ENCODE measurements at places on chromosomes 7 and 10.
A peak's percentile ranks its signal among the peaks of the same experiment; 100 is the strongest.

DNA sequence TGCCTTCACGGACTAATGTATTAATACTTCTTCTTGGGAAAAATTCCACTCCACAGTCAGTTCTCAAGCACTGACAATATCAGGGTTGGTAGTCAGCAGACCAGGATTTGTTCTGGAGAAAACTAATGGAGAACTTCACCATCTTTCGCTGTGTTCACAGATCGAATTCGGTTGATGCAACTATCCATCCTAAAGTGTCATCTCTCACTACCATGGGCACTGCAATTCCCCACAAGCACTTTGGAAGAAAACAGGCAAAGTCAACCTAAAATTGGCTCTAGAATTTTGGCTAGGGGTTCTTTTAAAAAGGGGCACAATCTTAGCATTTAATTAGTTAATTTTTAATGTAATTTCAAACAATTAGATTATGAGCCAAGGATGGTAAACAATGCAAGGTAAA, 164.4 kb downstream of the HGF start:
- no peak for DNase-seq

DNA sequence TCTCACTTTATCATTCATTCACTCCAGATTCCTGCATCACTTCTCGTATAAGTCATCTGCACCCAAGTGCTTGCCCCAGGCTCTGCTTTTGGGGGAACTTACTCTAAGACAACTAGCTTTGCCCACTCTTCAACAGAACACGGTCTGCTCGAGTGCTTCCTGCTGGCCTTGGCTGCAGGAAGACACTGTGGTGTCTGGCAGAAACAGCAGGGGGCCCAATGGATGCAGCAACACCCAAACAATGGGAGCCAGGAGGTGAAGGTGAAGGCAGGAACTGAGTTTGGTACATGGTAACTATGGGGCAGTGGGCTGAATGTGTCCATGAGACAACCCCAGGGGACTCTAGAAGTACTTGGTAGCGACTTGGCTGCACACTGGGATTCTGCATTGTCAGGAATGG, 344.0 kb downstream of the REEP3 start:
- no peak for DNase-seq

DNA sequence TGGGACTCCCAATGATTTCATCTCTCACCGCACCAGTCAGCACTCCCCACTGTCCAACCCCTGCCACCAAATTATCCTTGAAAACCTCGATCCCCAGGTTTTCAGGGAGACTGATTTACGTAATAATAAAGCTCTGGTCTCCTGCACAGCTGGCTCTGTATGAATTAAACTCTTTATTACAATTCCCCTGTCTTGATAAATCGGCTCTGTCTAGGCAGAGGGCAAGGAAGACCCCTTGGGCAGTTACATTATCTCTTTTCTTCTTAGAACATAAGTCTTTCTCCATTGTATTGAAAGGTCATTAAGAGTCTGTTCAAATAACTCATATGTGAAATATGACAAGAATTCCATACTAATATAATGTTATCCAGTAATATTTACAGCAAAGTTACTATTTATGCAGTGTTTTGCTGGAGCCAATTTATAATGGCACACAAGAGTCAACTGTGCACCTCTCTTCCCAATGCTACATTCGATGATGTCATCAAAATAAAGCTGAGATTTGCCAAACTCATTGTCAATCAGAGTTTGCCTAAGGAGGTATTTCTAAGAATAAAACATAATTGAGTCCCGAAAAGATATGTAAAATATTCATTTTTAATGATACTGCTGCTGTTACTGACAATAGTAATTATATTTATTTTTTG, 1297.2 kb upstream of the LRRTM3 start:
- no peak for DNase-seq

- DNase-seq, result no peak
Observed at GRCh38 chr7:75595766-75596165, 103.6 kb downstream of the SPDYE5 start.

DNA sequence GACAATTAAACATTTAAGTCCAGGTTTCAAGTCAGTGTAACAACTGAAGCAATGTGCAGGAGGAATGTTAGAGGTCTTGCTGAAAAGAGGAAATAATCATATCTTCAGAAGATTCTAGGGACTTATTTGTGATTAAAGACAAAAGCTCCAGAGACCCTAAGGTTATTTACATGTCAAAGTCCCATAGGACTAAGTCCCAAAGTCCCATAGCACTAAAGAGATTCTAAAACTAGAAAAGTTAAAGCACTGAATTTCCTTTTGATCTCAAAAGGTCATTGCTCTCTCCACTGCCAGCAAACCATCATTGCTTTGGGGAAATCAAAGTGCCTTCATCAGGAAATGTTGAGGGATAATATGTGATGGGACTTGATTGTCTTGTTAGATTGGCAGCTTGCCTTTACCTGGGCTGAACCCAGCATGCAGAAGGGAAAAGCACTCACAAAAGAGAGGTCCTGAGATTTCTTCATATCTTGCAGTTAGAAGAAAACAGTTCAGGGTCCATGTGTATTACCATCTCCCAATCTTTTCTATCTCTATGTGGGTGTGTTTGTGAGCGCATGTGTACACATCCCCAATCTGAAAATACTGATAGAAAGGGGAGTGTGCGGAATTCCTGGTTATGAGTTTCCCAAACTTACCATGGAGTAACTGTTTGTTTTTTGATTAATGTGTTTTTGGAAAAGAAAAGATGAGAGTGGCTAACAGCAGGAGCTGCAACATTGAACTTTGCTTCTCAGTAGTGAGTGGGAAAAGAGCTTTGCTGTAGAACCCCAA, 21.8 kb downstream of the NUDT13 start:
- peak; percentile 9 for DNase-seq

All from NCI-H1436 treated with DMSO at 0.1 percent for 48 hours (cell line).